Heart right ventricle (tissue), 16 donors: ENCODE measurements at places on chromosomes 16 and 17. TPM values are rescaled to one million over a fixed set of nuclear protein-coding genes. Genes with fewer than 3 reads are reported as not detected.

Gene GPR179
- total RNA-seq = 0.07 TPM

Gene VWA3A
- total RNA-seq = 0.26 TPM

Gene SOX15
- 0.64 TPM for total RNA-seq

GRCh38 chr17:36721560-36722120, 120.3 kb downstream of the MRM1 start:
- H3K27me3 ChIP-seq = peaks cover 23% of the 10 kb centered on the region
- no peak overlapping the region for H3K4me3 ChIP-seq
- DNase-seq = no peak
- no peak overlapping the region for H3K27ac ChIP-seq
- peaks cover 4% of the 10 kb centered on the region for H3K4me1 ChIP-seq
- H3K36me3 ChIP-seq = no peaks in the 10 kb centered on the region

GRCh38 chr17:60102632-60103096, 23.9 kb upstream of the HEATR6 start:
- peak; percentile 29 for DNase-seq
- no peaks in the 10 kb centered on the region for H3K27me3 ChIP-seq
- peak overlapping the region; percentile 60 for H3K27ac ChIP-seq

- DNase-seq = no peak
- H3K36me3 ChIP-seq = no peaks in the 10 kb centered on the region
- no peak overlapping the region for H3K27ac ChIP-seq
- H3K4me3 ChIP-seq = no peak overlapping the region
- peaks cover 12% of the 10 kb centered on the region for H3K4me1 ChIP-seq
- H3K27me3 ChIP-seq = peaks cover 40% of the 10 kb centered on the region
Measured at GRCh38 chr17:50127697-50128361, 2.1 kb downstream of the SAMD14 start.

DNA sequence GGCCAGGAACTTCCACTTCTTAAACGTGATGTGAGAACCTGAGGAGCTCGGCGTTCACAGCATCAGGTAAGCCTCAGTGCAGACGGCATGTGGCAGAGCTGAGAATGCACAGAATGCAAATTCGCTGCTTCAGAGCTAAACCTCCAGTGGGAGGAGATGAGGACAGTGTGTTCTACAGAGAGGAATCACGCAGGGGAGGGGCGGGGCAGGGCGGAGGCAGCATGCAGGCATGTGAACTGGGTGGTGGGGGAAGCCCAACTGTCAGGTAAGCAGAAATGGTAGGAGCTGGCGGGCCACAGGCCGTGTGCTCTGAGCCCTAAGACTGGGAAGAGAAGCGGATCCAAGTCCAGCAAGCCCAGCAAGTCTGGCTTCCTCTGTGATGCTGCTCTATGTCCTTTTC, 94.7 kb downstream of the ZNF778 start:
- H3K36me3 ChIP-seq = no peaks in the 10 kb centered on the region
- DNase-seq = no peak
- H3K4me3 ChIP-seq = no peak overlapping the region

DNA sequence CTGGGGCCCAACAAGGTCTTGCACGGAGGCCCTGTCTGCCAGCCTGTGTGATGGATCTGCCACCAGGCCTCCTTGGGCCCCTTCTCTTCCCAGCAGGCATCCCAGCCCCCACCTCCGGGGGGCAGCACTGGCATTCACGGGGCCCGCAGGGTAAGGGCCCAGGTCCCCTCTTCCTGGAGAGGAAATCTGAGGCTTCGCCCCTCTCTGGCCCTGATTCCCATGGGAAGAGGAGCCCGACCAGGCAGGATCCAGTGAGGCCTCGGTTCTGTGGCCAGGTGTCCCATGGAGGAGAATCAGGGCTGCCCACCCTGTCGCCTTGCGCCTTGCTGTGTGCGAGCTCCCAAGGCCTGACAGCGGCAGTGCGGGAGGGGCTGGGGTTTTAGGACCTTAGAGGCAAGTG, 48.4 kb downstream of the PDPK1 start:
- no peak for DNase-seq
- H3K4me3 ChIP-seq = no peak overlapping the region
- no peaks in the 10 kb centered on the region for H3K27me3 ChIP-seq

GRCh38 chr16:1308977-1309885, at the start of gene UBE2I:
UBE2I (plus strand) TSS chr16:1309636; CDS start chr16:1314031, 4,395 bp downstream.
- peak; percentile 96 for DNase-seq
- peak within 1 kb of the TSS; percentile 100 for H3K27ac ChIP-seq
- H3K27me3 ChIP-seq = no peaks in the 10 kb centered on the region
- H3K4me1 ChIP-seq = peaks cover 40% of the 10 kb centered on the region
- H3K36me3 ChIP-seq = peaks cover 11% of the 10 kb centered on the region
- H3K4me3 ChIP-seq = peak within 1 kb of the TSS; percentile 81

DNA sequence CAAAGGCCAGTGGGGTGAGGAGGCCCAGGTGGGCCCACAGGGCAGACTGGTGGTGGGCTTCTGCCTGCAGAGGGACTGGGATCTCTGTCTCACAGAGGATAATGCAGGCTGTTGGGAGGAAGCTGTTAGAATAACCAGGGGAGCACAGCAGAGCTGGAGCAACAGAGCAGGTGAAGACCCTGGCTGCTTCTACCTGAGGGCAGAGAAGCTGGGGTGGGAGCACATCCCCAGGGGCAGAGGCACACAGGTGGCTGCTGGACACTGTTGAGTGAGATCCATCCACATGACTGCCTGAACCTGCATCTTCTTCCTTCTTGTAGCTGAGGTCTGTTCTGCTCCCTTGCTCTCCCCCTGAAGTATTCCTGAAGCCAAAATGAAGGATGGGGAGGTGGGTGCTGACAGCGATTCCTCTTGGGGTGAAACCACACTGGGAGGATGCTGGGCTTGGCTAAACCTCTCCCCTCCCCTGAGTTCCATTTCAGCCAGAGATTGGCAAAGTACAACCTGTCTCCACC, 1725.0 kb downstream of the TP53TG3F start:
- H3K4me1 ChIP-seq = no peaks in the 10 kb centered on the region
- no peak overlapping the region for H3K27ac ChIP-seq
- no peak overlapping the region for H3K4me3 ChIP-seq
- DNase-seq = no peak
- peaks cover 3% of the 10 kb centered on the region for H3K27me3 ChIP-seq

- H3K27ac ChIP-seq = no peak overlapping the region
- no peaks in the 10 kb centered on the region for H3K27me3 ChIP-seq
- H3K4me3 ChIP-seq = no peak overlapping the region
- H3K36me3 ChIP-seq = peaks cover 23% of the 10 kb centered on the region
- no peak for DNase-seq
Measured at GRCh38 chr16:946048-946395, 24.8 kb downstream of the LMF1 start.
